ENCODE measurements at places on chromosomes 12 and 14. TPM values are rescaled to one million over a fixed set of nuclear protein-coding genes. Genes with fewer than 3 reads are reported as not detected.

Gene KRT82
- not detected for total RNA-seq

Gene LMNTD1
- total RNA-seq = not detected

Gene PTGER2
- total RNA-seq = 1.6 TPM

Gene RAPGEF3
- 0.48 TPM for total RNA-seq

Gene CACNA2D4
- 0.24 TPM for total RNA-seq

Gene PTPRR
- 9.0 TPM for total RNA-seq

Gene NXPH4
- 1.7 TPM for total RNA-seq

Gene RNF34
- total RNA-seq = 62.7 TPM

Gene RPL10L
- not detected for total RNA-seq

Gene CCDC197
- not detected for total RNA-seq

Gene HCAR3
- not detected for total RNA-seq

Gene PTCSC3
- total RNA-seq = not detected

Gene SOAT2
- not detected for total RNA-seq

Gene GRIN2B
- not detected for total RNA-seq

Gene RNASE4
- 14.2 TPM for total RNA-seq

Gene RNF212B
- total RNA-seq = not detected

Gene DEGS2
- total RNA-seq = not detected

Gene CCDC60
- not detected for total RNA-seq

Gene AQP6
- not detected for total RNA-seq

Gene MYF6
- not detected for total RNA-seq

Gene IFNG
- total RNA-seq = not detected

Gene OR4E2
- not detected for total RNA-seq

Gene C12orf54
- total RNA-seq = not detected

Gene CLEC1B
- total RNA-seq = not detected

Gene SGPP1
- total RNA-seq = 22.5 TPM

Gene RNASE3
- total RNA-seq = not detected

Gene GALNT16
- 0.12 TPM for total RNA-seq
